ENCODE measurements at places on chromosomes 5 and 9.

DNA sequence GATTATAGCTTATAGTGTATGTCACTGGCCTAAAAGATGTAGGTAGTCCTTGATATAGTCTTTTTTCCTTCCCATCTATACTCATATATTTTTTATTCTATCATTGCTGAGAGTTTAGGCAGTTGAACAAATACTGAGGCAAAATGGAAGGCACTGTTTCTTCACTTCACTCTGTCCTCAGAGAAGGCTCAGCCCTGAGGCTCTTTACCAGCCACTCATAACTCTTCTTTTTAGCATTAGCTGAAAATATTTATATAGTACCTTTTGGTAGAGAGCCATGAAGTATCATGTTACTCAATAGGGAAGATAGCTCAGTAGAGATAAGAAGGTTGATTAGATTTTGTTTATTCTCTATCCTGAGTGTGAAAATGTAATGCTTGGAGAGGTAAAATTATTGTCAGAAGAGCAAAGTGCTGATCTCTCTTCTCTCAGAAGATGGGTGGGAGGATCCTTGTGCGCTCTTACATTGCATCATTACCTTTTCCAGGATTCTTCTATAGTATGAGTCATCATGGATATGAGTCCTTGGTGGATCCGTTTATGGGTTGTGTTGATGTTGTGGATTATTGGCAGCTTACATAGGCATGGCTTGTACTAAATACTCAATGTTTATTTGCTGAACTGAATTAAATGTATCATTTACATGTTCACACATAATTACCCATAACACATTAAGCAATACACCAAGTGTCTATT lies 88.1 kb downstream of the ANXA1 start:
- DNase-seq, result no peak

GRCh38 chr5:116930616-116931015 lies 356.0 kb upstream of the SEMA6A start:
- no peak for DNase-seq

- no peak for DNase-seq
Measured at GRCh38 chr5:95027151-95027721, 257.7 kb downstream of the MCTP1 start.

GRCh38 chr5:93087326-93087725 lies 493.7 kb downstream of the NR2F1-AS1 start:
- DNase-seq, result no peak

- no peak for DNase-seq
Measured at GRCh38 chr9:114616684-114617520, 5.8 kb downstream of the TMEM268 start.

- DNase-seq, result no peak
Measured at GRCh38 chr9:111937781-111938426, 41.3 kb downstream of the UGCG start.

GRCh38 chr9:96382839-96383164 lies 709 bp downstream of the SLC35D2 start:
- no peak for DNase-seq

- DNase-seq, result no peak
Measured at GRCh38 chr9:114246558-114246957, 76.3 kb upstream of the ORM1 start.

- no peak for DNase-seq
Measured at GRCh38 chr9:23380821-23381220, 445.2 kb downstream of the ELAVL2 start.

DNA sequence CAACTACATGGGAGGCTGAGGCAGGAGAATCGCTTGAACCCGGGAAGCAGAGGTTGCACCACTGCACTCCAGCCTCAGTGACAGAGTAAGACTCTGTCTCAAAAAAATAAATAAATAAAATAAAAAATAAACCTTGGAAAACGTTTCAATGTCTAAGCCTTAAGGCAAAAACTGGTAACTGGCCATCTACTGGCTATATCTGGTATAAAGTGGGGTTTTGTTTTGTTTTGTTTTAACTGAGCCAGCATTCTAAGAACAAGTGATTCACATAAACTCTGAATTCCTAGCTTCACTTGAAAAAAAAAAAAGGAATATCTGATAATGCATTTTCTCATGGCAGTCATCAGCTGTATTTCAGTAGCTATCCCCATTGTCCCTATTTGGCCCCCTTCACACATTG lies 126.1 kb upstream of the EFNA5 start:
- no peak for DNase-seq

- no peak for DNase-seq
Measured at GRCh38 chr9:5518171-5518936, 8.0 kb downstream of the PDCD1LG2 start.

- DNase-seq, result no peak
Measured at GRCh38 chr5:7395947-7396712, at the start of gene ADCY2. Gene ADCY2 (plus strand): TSS chr5:7396138. CDS start chr5:7396297, 159 bp downstream.

DNA sequence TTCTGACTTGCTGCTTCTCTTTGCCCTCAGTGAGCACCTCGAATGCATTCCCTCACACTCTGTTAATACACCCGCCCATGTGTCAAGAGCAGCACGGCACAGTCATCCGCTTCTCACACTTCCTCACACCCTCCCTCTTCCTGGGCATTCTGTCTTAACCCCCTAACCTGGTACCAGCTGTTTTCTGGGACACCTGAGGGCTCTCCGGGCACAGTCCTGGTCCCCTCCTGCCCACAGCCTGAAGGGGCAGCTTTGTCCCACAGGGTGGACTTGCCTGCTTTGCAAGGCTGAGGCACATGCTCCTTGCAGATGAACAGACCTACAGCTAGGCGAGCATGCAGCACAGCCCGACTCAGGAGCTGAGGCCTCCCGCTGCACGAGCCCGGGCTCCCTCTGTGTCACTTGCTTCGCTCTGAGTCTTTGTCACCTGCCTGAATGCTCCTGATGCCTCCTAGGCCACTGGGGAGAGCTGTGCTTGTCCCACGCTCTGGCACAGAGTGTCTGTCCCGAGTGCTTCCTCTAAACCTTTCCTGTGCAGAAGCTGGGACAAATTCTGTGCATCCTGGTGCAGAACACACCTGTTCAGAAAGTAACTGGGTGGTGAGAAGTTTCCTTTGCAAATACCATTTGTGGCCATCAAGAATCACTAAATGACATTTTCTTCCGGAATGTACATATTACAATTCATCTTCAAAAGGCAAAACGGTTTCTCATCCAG lies 47.8 kb downstream of the AHRR start:
- DNase-seq, result no peak

- no peak for DNase-seq
Measured at GRCh38 chr9:109101810-109102209, 17.9 kb downstream of the TMEM245 start.

GRCh38 chr9:34454571-34455065 lies 3.8 kb downstream of the FAM219A start:
- DNase-seq, result peak; percentile 33

DNA sequence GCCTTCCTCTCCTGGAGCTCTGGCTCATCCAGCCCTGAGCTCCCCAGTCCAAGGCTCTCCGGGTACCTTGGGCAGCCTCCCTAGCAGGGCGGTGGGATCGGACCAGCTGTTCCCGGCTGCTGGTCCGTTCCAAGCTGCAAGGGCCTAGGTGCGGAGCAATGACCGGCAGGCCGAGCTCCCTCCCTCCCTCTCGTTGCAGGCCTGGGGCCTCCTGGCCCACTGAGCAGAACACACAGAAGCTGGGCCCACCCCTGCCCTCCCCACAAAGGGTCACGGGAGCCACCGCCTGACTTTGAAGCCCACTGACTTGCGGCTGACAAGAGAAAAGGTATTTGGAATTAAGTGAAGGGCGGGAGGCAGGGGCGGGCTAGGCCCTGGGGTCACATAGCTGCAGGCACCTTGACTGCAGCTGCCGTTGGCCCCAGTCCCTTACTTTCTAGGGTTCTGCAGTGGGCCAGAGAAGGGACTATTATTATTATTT lies 104.7 kb upstream of the IER5L start:
- DNase-seq, result no peak

DNA sequence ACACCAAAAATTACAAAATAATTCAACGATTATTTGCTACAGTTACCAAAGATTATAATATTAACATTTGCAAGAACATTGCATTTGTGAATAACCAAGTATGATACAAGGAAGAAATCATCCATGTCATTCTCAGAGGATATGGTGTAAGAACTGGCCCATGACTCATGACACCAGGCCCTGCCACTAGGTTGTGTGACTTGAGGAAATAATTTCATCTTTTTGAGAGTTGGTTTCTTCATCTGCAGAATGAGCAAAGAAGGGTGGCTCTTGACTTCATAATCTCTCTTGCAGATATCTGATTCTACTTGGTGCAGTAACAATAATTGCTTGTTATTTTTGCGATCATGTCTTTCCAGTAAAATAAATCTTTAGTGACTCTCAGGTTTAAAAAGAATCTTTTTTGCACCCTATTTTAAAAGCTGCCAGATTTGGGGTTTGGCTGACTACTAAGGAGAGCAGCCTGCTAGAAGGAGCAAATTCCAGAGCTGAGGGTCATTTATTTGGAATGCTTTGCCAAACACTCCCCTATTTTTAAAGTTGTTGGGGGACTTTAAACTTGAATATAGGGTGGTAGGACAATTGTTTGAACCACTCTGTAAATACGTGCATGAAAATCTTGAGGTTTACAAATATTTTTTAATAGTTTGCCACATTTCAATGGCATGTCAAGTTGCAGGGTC lies 23.5 kb downstream of the ITGA1 start:
- no peak for DNase-seq

DNA sequence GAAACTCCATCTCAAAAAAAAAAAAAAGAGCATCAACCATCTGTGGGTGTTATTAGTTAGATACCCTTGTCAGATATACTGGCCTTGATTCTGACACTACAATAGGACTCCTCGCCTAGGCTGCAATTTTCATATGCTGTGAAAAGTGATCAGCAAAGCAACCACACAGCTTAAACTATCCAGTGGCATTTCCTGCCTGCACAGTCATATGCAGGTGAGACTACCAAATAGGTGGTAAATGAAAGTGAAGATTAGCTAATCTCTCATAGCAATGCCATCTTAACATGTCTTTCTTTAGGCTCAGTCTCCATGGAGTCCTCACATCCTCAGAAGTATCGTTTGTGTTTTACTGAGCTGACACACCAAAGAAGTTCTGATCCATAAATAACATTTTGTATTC lies 40.8 kb downstream of the GRAMD2B start:
- no peak for DNase-seq

GRCh38 chr9:24652181-24652580 lies 106.5 kb upstream of the IZUMO3 start:
- DNase-seq, result no peak

Data from H54 (cell line).